ENCODE measurements at places on chromosomes 13 and 19. TPM values are rescaled to one million over a fixed set of nuclear protein-coding genes. Genes with fewer than 3 reads are reported as not detected.

Gene PRTN3
- 23.3 TPM for total RNA-seq

Gene PSG7
- not detected for total RNA-seq

Gene SLC8A2
- 0.26 TPM for total RNA-seq

Gene SLC27A5
- 7.9 TPM for total RNA-seq

Gene LILRA2
- total RNA-seq, result 13.6 TPM

Gene SCAF1
- 80.2 TPM for total RNA-seq

Gene LINGO3
- 0.21 TPM for total RNA-seq

DNA sequence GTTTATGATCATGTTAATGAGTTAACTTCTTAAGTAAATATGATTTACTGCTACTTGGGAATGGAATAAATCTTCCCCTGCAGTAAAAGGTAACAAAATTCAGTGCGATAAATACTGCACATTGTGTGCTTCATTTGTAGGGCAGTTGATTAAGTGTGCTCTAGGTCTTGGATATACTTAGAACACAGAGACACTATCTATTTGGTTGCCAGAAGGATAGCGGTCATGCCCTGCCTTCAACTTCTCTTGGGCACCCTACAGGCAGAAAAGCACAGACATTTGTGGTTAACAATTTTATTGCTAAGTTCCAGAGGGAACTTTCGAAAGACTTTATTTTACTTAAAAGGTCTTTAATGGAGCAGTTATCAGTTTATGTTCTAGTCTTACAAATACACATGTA lies 605.8 kb downstream of the PCDH9 start:
- DNase-seq, result no peak

GRCh38 chr13:30607908-30608307 lies 9.8 kb upstream of the USPL1 start:
- peak; percentile 26 for DNase-seq

GRCh38 chr13:42746866-42747265 lies 34.5 kb upstream of the FAM216B start:
- DNase-seq, result no peak

DNA sequence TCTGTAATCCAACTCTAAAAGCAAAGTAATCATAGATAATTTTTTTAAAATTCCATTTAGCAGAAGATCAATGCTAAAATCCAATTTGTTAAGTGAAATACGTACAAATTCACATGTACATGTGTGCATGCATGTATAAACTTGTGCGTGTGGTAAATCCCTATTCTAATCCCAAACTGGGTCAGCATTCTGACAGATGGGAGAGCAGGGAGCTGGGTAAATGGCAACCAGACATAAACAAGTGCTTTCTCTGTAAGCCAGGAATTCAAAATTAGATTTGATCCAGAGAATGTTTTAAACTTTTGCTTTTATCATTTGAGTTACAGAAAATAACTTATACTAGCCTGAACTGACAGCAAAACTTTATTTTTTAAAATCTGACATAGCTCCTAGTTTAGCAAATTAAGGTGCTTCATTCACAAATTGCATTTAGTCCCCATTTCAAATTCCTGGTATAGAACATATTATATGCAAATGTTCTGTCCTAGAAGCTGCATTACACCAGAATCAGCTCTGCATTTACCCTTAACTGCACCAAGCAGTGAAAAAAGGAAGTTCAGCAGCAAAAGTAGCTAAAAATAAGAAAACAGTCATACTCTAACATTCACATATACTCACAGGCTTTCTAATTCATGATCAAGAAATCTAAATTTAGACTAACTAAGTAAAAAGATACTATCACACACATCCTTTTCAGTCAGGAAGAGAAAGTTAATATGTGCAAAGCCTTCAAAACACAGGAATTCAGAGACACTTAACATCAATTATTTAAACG lies 32.6 kb downstream of the UBL3 start:
- DNase-seq, result peak; percentile 5

GRCh38 chr13:51785712-51786424 lies 18.1 kb downstream of the DHRS12 start:
- peak; percentile 79 for DNase-seq

DNA sequence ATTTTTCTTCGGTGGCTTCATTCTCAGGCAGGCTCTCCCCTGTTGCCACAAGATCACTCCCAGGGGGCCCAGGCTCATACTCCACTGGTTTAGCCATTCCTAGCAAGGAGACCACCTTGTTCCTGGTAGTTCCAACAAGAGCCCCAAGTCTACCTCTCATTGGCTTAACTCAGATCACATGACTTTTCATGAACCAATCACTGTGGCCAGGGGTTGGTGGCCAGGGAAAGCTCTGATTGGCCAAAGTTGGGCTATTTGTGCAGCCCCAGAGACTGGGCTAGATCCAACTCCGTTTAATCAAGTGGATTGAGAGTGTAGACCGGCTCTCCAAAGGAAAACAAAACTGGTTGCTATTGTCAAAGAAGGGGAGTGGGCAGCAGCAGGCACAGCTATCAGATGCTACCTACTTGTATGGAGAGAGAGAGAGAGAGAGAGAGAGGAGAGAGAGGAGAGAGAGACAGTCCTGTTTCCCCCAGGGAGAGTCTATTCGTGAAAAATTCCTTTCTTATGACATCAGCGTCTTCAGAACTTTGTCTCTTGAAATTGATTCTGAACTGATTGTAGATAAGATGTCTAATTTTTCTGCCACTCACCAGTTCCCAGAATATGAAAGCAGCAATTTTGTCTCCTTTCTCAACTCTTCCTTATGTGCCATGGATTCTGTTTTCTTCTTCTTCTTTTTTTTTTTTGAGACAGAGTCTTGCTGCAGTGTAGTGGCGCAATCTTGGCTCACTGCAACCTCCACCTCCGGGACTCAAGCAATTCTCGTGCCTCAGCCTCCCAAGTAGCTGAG lies 5.9 kb downstream of the CEACAM19 start:
- DNase-seq, result peak; percentile 26

DNA sequence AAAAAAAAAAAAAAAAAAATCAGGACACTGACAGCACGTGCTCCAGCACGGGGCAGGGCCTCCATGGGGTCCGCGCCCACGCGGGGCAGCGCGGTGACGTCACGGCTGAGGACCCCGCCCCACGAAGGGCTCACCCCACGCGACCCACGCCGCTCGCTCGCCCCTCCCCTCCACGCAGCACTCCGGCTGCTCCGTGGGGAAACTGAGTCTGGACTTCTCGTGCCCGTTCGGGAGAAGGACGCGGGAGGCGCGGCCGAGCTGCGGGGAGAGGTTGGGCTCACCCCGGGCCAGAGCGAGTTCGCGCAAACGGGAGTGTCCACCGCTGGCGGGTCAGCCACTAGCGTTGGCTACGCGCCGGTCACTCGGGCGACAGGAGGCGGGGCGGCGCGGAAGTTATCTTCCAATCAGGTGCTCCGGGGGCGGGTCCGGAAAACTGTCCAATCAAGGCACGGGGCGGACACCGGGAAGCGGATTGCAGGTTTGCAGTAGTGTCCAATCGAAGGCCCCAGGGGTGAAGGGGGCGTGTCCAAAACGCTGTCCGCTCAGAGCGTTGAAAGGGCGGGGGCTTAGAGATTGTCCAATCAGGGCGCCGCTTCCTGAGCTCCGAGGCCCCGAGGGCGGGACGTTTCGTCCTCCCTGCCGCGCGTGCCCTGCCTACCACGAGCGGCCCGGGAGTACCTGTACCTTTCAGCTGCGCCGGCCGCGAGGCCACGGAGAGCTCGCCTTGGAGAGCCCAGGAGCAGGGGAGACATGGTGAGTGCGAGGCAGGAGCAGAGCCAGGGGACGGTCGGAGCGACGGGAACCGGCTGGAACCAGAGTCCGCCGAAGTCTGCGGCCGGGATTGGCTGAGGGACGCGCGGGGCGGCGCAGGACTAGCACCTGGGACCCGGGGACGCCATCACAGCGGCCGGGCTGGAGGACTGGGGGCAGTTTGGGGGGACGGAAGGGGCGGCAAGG lies at the start of gene ZNF57:
ZNF57 (plus strand) TSS at position 633 of the 957 bp plus-strand sequence; CDS start at position 751, 118 bp downstream.
- DNase-seq, result peak; percentile 100

- DNase-seq, result no peak
Observed at GRCh38 chr13:105144020-105144419, 1391.4 kb downstream of the EFNB2 start.

DNA sequence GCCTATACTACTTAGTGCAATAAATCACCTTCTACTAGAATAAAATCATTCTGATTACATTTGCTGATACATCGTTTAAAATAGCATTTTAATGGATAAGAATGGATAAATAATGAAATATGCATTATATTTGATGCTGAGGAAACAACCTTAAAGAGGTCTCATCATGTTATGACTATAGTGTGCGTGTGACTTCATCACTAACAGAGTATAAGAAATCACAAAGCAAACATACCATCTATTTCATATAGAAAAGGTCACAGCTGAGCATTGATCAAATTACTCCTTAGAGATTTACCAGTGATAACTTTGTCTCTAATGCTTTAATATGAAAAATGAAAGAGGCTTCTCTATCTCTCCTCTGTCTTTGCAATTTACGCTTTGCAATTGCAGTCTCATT lies 1620.3 kb upstream of the SLC10A2 start:
- DNase-seq, result no peak

DNA sequence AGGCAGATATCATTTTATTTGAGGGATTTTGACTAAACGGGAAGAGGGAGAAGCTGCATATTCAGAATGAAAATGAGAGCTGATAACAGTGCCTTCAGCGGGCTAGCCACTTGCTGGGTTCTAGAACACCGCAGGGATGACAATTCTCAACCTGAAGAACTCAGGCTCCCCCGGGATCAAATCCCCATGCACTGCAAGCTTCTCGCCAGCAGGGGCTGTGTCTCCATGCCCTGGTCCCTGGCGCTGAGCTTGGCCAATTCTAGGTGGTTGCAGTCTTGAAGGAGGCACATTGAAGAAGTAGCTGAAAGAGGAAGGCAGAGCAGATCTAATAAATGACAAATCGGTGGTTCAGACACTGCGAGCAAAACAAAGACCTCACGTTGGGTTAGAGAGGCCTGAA lies 128.7 kb downstream of the UQCRFS1 start:
- no peak for DNase-seq

- no peak for DNase-seq
Observed at GRCh38 chr19:49907745-49908446, 11.2 kb upstream of the IL4I1 start.

- DNase-seq, result peak; percentile 43
Observed at GRCh38 chr19:51016798-51017683, 2.5 kb downstream of the KLK10 start.

DNA sequence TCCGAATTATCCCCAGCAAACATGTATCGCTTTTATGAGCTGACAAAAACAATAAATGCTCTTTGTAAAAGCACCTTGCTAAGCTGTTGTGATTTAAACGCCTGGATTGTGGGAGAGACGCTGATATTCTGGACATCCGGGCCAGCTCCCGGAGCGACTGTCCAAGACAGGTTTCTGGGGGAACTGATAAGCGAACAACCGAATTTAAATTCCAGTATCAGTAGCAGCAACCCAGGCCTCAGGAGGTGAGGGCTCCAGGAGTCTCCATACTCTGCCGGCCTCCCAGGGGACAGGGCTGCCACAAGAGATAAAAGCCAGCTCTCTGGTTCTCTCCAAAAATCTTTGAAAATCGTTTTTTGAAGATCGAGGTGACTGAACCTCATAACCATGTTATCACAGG lies 50.3 kb upstream of the VSTM2B start:
- no peak for DNase-seq

DNA sequence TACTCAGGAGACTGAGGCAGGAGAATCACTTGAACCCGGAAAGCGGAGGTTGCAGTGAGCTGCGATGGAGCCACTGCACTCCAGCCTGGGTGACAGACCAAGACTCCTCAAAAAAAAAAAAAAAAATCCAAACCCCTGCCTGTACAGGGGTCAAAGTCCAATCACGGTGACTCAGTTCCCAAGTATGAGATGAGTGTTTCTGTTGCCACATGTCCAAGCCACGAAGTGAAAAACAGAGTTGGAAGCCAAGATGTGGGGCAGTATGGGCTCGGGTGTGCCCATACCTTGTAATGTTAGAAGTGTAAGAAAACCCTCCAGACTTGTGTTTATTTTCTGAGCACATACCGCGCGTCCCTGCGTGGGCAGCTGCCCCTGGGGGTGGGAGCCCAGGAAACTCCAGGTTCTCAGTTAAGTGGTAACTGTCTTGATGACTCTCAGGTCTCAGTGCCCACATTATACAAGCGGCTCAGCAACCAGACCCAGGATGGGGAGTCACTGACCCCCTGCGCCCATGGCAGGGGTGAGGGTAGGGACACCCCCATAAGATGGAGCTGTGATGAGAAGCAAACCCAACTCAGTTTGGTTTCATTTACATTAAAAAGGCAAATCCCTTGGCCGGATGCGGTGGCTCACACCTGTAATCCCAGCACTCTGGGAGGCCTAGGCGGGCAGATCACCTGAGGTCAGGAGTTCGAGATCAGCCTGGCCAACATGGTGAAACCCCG lies 1.2 kb upstream of the GPX4 start:
- peak; percentile 10 for DNase-seq

DNA sequence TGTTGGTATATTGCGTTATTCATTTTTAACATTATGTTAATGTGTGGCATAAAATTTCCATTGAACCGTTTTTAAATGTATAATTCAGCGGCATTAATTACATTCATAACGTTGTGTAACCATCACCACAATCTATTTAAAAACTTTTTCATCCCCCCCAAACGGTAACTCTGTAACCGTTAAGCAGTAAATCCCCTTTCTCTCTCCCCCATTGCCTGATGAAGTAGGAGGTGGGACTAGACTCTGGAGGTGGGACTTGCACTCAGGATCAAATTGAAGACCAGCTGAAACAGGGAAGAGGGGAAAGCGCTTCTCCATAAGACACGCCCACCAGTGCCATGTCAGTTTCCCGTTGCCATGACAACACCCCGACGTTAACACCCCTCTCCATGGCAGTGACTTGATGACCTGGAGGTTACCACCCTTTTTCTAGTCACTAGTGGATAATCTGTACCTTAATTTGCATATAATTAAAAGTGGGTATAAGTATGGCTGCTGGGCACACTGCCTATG lies 16.8 kb downstream of the CLEC11A start:
- DNase-seq, result no peak

- no peak for DNase-seq
Observed at GRCh38 chr13:32988608-32989289, 27.5 kb upstream of the KL start.

- DNase-seq, result no peak
Observed at GRCh38 chr19:42149447-42150202, 17.4 kb upstream of the POU2F2 start.

- DNase-seq, result no peak
Observed at GRCh38 chr13:31930901-31931522, 100.6 kb upstream of the FRY start.

GRCh38 chr19:47994209-47994802 lies at the start of gene ELSPBP1:
Gene ELSPBP1 (plus strand): TSS chr19:47994632. CDS start chr19:48008668, 14,036 bp downstream.
- DNase-seq, result no peak

DNA sequence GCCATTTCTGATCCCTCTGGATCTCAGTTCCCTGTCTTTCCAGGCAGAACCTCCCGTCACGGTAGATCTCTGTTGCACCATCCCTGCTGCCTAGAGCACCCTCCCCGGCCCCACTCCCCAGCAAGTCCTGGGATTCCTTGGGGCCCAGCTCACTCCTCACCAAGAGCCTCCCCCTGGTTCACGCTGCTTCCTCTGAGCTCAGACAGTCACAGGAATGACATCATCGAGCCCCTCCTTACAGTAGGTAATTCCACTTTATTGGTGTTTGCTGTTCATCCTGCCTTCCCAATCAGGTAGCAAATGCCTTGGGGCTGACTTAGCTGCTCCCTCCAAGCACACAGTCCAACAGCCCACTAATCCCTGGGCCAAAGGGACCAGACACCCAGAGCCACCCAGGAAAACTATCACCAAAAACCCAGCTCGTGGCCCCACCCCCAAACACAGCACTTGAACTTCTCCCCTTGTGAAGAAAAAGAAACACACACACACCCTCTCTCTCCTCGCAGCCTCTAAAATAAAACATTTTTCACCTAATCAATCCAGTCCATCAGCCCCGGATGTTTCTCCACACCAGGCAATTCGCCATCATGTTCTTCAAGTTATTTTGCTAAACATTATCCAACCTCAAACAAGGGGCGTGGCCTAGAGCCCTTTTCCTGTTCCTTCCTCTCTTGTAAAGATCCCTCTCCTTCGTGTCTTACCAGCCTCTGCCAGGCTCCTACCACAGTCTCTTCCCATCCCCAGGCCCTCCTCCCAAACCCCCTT lies 2.5 kb downstream of the NAPA start:
- peak; percentile 73 for DNase-seq
